Renal cortical epithelial cell (primary cell): ENCODE measurements at places on chromosomes 16 and 17.
A peak's percentile ranks its signal among the peaks of the same experiment; 100 is the strongest.

DNA sequence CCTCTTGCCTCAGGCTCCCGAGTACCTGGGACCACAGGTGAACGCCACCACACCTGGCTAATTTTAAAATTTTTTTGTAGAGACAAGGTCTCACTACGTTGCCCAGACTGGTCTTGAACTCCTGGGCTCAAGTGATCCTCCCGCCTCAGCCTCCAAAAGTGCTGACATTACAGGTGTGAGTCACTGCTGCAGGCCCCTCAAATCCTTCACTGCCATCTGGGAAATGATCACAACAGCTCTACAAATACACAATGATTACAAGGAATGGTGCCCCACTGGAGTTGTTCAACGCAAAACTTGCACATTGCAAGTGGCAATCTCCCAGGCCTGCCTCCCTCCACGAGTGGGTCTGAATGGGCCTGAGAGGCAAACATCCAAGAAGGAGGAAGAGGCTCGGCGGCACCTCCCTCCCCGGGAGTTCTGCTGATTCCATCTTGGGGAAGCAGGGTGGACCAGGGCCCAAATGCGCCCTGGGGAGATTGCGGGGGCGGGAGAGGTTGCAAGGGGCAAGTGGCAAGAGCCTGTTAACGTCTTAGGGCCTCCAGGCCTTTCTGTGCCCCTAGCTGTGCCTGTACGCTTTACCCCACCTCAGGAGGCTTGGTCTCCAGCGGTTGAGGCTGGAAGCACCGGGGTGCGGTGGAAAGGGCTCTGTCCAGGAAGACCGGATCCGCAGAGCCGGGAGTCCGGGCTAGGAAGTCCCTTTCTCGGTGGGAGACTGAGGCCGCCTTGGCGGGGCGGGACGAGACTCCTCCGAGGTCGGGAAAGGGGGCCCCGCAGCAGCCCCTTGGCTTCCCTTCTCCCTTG, 656 bp upstream of the IGFBP4 start:
- no peak for DNase-seq

GRCh38 chr17:79654960-79655382, 44.1 kb upstream of the RBFOX3 start:
- DNase-seq = no peak

DNA sequence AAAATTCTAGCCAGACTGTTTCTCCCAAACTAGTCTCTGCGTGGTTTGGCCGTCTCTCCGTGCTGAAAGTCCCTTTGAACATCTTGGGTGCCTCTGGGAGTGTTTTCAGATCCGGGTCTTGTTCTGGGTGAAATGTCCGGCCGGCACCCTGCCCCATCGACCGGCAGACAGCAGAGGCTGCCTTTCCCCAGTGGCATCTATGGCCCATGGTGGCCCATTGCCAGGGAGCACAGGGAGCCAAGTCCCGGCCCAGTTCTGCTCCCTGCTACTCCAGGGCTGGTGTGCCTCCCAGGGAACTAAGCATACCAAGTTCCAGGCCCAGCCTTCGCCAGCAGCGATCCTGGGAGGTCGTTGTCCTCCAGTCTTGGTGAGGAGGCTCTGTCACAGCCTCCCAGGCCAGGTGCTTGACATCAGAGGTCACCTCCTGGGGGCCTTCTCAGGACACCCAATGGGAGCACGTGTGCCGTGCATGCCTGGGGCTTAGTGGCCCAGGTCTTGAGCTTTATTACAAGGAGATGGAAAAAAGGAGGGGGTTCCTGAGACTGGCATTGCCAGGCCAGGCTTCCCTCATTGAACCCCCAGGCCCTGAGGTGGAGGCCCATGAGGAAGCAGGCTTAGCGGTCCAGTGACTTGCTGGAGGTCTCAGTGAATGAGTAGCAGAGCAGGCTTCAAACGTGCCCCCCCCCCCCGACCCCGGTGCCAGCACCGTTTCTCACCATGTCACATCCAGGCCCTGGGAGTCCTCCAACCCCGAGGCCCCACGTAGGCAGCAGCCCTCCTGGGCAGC, 54.0 kb downstream of the PGS1 start:
- no peak for DNase-seq

GRCh38 chr16:58814348-58814801, 80.3 kb upstream of the GOT2 start:
- DNase-seq = peak; percentile 17

DNA sequence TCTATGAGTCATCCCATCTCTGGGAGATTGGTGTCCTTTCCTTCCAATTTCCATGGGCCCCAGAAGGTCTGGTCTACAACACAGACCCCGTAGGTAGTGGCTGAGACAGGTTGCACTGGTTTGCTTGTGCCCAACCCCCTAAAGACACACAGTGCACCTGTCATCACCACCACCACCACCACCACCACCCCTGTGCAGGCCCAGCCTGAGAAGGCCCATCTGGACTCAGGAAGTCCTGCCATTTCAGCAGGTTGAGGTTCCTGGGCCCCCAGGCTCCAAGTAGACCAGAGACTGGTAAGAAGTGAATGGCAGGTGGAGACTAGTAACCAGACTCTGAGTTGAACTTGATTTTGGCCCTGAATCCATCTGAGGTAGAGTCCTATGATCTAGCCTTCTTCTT, 25.9 kb upstream of the PHB1 start:
- DNase-seq = no peak

DNA sequence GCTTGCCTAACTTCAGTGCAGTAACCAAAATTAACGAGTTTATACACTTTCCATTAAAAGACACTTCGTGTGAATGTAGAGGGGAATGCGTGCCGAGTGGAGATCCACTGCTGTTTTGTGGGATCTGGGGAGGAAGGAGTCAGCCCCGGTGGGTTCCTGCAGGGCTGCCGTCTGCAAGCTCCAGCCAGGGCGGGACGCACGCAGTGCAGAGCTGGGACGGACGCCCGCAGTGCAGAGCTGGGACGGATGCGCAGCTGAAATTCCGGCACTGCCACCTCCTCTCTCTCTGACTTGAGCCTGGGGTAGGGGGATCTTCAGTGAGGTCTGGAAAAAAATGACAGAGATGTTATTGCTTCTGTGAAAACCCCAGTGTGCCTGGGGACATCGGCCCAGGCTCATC, 16.5 kb upstream of the ZC3H18 start:
- no peak for DNase-seq

DNA sequence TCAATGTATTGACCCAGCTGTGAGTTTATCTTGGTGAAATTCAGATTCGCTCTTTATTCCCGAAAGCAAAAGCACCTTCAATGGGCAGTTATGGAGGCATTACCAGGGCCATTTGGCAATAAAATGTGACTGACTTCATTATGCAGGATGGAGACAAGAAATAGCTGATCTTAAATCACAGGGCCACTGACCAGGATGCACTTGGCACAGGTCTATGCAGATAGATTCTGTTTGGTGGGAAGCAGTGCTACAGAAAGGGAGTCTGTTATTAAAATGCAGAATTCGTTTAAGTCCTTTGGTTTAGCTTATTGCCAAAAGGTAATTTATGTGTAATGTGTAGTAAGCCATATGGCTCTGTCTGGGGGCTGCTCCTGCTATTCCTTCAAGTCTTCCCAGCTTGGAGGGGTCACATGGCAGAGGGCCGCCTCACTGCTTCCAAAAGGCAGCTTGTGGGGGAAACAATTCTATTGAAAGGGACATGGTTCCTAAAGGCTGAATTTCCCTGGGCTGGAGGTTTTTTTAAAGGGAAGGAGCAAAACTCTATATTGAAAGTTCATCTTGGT, 239.8 kb downstream of the HS3ST4 start:
- DNase-seq = no peak
